ENCODE measurements at places on chromosomes 4 and X.

DNA sequence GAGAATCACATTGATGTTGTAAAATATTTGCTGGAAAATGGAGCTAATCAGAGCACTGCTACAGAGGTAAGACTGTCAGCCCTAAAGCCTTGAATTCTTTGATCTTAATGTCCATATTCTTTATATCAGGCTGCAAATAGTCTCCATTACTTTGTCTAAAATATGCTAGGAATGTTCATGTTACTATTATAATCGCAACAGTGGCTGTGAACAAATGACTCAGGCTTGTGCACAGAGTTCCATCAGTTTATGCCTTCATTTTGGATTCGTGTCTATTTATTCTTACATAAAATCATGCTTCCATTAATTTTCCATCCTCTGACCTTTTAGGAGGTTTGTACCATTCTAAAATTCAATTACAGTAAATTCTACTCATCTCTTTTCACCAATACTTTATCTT lies 182.7 kb downstream of the ANK2 start:
- DNase-seq, result no peak

DNA sequence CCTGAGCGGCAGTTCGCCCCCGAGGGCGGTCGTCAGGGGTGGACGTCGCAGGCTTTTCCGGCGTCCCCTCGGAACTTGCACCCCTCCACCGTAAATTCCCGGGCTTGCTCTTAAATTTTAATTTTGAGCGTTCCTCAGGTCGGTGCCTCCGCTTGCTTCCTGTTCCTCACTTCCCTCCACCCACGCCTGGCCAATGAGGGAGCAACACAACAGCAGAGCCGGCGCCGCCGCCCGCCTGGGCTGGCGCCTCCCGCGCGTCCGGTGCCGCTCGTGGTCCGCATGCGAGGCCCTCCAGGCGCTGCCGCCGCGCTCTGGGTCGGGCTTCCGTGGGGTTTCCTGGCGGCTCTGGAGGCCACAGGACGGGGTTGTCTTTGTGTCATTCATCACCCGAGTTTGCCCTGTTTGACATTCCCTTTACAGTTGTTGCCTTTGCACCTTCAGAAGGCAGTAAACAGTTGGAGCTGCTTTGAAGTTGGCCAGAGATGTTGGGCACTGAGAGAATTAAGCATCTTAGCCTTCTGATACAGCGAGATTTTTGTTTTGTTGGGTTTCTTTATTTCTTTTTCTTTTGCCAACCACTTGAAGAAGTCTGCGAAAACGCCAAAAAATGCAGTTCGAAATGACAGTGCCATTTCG lies 692 bp downstream of the SPCS3 start:
- DNase-seq, result peak; percentile 82

GRCh38 chr4:145216535-145216934 lies 36.1 kb upstream of the OTUD4 start:
- DNase-seq, result no peak

DNA sequence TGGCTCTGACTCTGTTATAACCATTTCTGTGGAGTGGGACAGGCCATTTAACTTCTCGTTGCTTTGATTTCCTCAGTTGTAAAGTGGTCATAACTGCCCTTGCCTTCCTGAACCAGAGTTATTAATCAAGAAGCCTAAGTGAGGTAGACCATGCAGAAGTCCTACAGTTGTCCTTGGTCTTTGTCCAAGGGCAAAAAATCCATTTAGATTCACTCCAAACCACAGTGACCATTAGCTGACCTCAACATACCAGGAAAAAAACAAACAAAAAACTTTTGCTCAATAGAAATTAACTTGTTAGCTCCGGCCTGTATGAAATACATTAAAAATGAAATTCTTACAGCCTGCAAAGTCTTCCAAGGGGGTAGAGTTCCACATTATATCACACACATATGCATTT lies 52.7 kb downstream of the TBC1D9 start:
- no peak for DNase-seq

- DNase-seq, result no peak
Measured at GRCh38 chrX:28590396-28590795, 3.1 kb downstream of the IL1RAPL1 start.

GRCh38 chr4:98199247-98199646 lies 56.0 kb upstream of the STPG2 start:
- DNase-seq, result no peak

DNA sequence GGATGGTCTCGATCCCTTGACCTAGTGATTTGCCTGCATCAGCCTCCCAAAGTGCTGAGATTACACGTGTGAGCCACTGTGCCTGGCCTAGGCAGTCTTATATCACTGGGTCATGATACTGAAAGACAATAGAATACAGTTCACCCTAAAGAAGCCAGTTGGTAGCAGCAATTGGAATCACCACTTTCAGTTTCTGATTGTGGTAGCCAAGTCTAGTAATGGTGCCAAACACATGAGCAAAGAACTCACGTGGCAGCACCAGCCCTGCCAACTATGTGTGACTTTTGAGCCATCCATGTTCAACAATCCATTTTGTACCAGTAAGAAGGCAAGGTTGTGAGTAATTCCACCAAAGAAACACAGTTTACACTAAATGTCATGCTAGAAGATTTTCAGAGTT lies 548.4 kb downstream of the KLHL13 start:
- no peak for DNase-seq

DNA sequence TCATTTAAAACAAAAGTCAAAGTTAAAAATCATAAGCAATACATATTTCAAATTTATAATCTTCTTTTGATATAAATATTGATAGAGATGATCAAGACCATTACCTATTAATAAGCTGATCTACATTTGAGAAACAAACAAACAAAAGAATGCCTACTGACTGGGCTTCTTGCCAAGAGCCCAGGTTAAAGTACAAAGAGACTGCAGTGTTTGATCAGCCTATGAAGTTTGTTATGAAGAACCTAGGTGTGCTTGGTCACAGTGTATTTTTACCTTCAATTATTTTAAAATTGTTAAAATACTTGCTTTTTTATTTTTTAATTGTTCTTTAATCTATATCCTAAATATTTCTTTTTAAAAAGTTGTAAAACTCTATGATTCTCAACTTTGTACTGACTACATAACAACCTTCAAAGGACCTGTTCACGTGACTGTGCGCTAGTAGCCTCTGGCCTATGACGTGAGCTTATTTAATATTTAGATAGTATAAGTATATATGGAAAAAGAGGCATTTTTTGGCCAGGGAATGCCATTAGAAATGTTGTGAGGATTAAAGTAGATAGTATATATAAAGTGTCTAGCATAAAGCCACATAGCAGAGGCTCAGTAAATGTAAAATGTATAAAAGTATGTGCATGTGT lies 11.4 kb upstream of the SLC39A8 start:
- DNase-seq, result no peak

GRCh38 chr4:73446336-73446938 lies 10.4 kb downstream of the AFP start:
- no peak for DNase-seq

DNA sequence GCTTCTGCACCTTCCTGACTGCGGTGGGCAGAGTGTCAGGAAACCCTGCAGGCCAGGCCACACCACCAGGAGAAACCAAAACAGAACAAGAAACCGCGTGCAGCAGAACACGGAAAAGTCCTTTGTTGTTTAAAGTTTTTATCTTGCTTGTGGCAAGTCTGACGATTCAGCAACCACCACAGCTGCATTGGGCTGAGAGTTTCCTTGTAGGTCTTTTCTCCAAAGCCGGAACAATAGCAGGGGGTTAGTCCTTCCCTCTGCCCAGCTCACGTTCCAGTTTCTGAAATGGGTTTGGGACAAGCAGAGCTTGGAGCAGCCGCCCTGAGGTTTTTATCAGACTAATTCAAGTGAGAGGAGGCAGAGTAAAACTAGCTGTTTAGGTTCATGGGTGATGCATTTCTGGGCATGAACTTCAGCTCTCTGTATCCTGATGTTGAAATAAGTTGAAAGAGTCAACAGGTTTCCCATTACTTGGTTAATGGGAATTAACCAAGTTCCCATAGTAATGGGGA lies 216.9 kb downstream of the PTTG2 start:
- DNase-seq, result peak; percentile 47

DNA sequence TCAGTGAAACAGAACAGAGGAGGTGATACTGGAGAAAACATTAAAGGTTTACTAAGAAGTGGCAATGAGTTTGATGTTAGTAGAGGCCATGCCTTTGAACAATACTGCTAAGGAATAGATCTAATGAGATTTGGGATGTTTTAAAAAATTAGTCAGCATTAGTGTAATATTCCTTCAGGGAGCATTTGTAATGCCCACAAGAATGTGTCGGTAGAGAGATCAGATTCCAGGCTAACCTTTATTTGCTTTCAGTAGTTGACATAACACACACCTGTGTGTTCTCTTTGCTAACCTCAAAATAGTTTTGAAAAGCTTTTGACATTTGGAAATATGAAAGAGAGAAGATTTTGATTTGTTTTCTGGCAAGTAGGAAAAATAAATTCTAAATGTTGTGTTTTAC lies 328.8 kb downstream of the BMPR1B start:
- DNase-seq, result no peak

DNA sequence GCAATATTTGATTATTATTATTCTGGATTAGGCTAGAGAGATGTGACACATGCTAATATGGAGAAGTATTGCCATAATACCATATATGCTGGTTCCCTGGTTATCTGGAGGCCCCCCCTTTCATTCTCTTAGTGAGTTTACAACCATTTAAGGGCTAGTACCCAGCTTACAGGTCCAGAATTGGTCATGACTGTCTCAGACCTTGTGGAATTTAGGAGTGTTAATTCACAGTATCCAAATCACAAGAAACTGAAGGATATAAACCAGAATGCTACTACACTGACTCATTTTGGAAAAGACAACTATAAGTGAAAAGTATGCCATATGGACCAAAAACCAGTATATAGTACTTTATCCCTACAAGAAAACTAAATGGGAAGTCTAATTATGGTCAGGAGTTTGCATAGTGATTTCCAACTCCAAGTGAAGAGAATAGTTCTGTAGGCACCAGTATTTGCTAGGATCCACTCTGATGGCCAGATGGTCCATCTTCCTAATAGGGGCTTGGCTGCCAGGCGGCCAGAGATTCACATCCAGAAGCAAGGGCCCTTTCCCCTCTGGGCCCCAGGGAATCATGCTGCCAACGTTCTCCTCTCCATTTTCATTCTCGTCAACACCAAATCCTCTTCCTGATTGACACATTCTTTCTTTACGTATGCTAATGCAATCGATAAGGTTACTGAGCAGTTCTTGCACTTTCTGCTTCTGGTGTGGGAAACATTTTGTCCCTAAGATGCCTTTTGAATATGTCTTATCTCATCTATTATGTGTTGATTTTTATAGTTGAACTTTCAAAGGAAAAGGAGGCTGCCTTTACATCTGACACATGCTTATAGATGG lies 123.6 kb downstream of the SHROOM3 start:
- no peak for DNase-seq

- no peak for DNase-seq
Measured at GRCh38 chrX:36908801-36909675, 99.1 kb upstream of the FAM47C start.

- DNase-seq, result peak; percentile 57
Measured at GRCh38 chr4:6688879-6689505, 4.7 kb upstream of the S100P start.

DNA sequence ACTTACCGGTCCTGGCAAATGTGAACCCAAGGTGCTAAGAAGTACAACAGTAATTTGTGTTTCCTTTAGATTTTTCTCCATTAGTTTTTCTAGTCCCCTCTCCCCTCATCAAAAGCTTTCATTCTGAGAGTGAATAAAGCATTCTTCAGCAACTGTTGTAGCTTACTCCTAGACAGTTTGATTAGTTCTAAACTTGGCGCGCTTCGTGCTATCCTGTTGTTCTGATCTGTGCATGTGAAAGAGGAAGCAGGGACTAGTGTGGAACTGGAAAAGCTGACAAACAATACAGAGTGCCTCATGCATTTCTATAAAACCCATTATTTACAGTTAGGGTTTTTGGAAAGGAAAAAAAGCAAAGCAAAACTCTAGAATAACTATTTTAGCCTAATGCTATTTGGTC lies 556.9 kb upstream of the SLIT2 start:
- no peak for DNase-seq

- no peak for DNase-seq
Measured at GRCh38 chrX:136047969-136048368, 62.7 kb downstream of the SLC9A6 start.

DNA sequence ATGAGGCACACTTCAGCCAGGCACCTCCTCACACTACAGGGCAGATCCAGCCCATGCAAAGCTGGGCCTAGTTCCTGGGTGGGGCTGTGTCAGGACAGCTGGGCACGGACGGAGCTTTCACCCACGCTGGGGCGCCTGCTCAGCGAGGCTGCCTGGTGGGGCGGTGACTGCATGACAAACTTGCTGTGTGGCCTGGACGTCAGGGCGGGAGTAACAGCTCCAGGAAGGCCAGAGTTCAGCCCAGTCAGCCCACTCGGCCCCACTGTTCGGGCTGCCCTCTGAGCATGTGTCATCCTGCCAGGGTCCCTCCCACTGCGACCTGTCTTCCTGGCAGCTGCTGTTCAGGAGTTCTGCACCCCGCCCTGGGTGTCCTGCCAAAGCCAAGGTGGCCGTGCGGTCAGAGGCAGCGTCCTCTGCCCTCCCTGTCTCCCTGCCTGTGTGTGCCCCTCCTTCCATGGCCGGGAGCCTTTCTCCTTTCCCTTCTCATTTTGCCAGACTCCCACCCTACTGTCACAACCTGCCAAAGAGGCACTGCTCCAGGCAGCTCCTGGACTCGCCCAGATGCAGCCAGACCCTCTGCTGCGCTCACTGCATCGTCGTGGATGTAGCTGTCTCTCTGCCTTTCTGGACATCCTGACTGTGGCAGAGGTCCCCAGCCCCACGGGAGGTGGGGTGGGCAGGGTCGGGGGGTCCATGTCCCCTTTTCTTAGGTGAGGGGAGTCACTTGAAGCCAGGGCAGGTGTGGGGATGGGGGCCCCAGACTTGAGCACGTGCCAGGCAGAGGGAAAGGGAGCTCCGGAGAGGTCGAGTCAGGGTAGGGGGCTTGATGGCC lies 33.0 kb upstream of the KIAA0232 start:
- DNase-seq, result no peak

GRCh38 chr4:65667506-65668041 lies 2.7 kb downstream of the EPHA5 start:
- no peak for DNase-seq

GRCh38 chrX:133630362-133630761 lies 215.1 kb upstream of the GPC4 start:
- DNase-seq, result no peak

Measured in activated CD4-positive, CD25-positive, alpha-beta regulatory T cell treated with anti-CD3 and anti-CD28 coated beads, Interleukin-2, amount 50 U/mL, for 72 hours (primary cell).